ENCODE measurements at places on chromosomes 12 and 14. TPM values are rescaled to one million over a fixed set of nuclear protein-coding genes. Genes with fewer than 3 reads are reported as not detected.
A peak's percentile ranks its signal among the peaks of the same experiment; 100 is the strongest.

DNA sequence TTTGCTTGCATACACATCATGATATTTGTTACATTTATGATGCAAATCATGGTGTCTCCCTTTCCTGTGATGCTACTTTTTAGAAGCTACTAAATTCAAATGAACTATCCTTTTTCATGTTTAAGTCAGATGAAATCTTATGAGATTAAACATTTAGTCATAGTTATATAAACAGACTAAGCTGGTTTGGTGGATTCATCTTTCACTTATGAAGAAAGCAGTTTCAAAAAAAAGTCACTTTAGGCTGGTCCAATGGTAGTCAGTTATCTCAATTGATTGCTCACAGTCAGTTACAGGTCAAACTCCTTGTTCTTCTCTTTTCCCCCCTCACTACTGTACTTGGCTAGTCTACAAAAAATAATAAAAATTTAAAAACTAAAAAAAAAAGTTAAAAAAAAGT, 19.7 kb downstream of the SYCP3 start:
- H3K27me3 ChIP-seq, result no peaks in the 10 kb centered on the region
- DNase-seq, result no peak
- H3K27ac ChIP-seq, result no peak overlapping the region
- H3K36me3 ChIP-seq, result no peaks in the 10 kb centered on the region
- H3K4me3 ChIP-seq, result no peak overlapping the region
- no peaks in the 10 kb centered on the region for H3K4me1 ChIP-seq

GRCh38 chr12:21613931-21614330, 9.3 kb upstream of the GYS2 start:
- H3K36me3 ChIP-seq, result no peaks in the 10 kb centered on the region
- H3K4me3 ChIP-seq, result no peak overlapping the region
- H3K27ac ChIP-seq, result no peak overlapping the region
- H3K27me3 ChIP-seq, result no peaks in the 10 kb centered on the region
- no peaks in the 10 kb centered on the region for H3K4me1 ChIP-seq

GRCh38 chr12:55681142-55682077, 26.3 kb downstream of the ITGA7 start:
- peak overlapping the region; percentile 46 for H3K4me3 ChIP-seq
- no peaks in the 10 kb centered on the region for H3K36me3 ChIP-seq
- H3K27ac ChIP-seq, result no peak overlapping the region
- H3K27me3 ChIP-seq, result no peaks in the 10 kb centered on the region
- DNase-seq, result peak; percentile 90
- peaks cover 4% of the 10 kb centered on the region for H3K4me1 ChIP-seq

GRCh38 chr14:27026097-27026496, 428.3 kb upstream of the NOVA1 start:
- H3K4me3 ChIP-seq, result no peak overlapping the region
- no peaks in the 10 kb centered on the region for H3K36me3 ChIP-seq
- no peaks in the 10 kb centered on the region for H3K27me3 ChIP-seq
- no peak overlapping the region for H3K27ac ChIP-seq

DNA sequence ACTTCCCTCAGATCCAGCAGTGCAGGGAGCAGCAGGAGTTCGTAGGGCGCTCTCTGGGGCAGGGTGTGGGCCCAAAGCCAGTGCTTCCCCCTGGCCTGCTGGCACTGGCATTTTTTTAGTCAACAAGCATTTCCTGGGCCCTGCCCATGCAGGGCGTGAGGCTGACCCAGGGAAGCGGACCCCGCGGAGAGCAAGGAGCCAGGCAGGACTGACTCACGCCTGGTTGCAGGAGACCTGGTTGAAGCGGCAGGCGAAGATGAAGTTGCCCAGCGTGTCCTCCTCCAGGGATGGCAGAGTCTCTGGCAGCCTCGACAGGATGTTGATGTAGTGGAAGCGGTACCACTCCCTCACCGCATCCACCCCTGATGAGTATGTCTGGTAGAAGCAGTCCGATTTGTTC, 13.5 kb downstream of the SCNN1A start:
- peak overlapping the region; percentile 93 for H3K27ac ChIP-seq
- no peak overlapping the region for H3K4me3 ChIP-seq
- DNase-seq, result peak; percentile 83
- no peaks in the 10 kb centered on the region for H3K36me3 ChIP-seq

- no peaks in the 10 kb centered on the region for H3K4me1 ChIP-seq
- no peak for DNase-seq
- no peak overlapping the region for H3K4me3 ChIP-seq
- H3K27ac ChIP-seq, result no peak overlapping the region
- no peaks in the 10 kb centered on the region for H3K27me3 ChIP-seq
Measured at GRCh38 chr12:104095289-104095688, 31.0 kb downstream of the HCFC2 start.

DNA sequence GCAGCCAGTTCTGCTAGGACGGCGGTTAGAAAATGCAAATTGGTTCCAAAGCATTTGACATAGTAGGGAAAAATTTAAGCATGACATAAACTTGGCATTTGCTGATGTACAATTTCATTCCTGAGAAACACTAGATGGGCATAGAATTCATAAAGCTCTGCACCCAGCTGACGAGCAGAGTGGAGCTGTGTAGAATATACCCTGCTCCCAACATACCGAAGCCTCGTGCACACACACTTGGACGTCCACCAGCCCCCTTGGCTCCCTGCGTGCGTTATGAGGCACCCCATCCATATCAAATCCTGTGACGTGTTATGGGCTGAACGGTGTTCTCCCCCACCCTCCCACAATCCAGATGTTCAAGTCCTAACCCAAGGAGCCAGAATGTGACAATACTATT, 65.4 kb downstream of the CLMN start:
- H3K4me3 ChIP-seq, result no peak overlapping the region
- H3K36me3 ChIP-seq, result no peaks in the 10 kb centered on the region
- no peak overlapping the region for H3K27ac ChIP-seq
- H3K4me1 ChIP-seq, result peaks cover 13% of the 10 kb centered on the region
- no peak for DNase-seq
- no peaks in the 10 kb centered on the region for H3K27me3 ChIP-seq

MTA1 gene
- 47.0 TPM for total RNA-seq

GPR135 gene
- total RNA-seq, result 0.61 TPM

LGR5 gene
- total RNA-seq, result 5.0 TPM

CHURC1 gene
- 57.7 TPM for total RNA-seq

ASB2 gene
- 1.3 TPM for total RNA-seq

PTHLH gene
- not detected for total RNA-seq
